ENCODE measurements at places on chromosomes 1 and 21.
A peak's percentile ranks its signal among the peaks of the same experiment; 100 is the strongest.

- DNase-seq = no peak
Observed at GRCh38 chr1:219051547-219051946, 122.1 kb upstream of the LYPLAL1 start.

DNA sequence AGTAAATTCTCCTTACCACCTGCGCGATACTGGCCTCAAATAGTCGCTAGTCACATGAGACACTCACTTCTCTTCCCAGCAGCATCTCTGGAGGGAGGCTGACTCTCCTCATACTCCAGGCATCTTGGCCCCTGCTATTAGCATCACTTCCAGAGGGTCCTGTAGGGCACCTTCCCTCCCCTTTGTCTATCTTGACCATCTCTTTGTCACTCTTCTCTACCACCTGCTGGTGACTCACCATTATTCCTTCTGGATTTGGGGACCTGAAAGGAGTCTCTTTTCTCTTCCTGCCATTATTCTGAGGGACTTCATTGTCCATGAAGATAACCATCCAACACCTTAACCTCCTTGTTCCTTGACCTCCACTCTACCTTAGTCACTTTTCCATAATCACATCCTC is 31.7 kb upstream of the GPR37L1 start:
- DNase-seq = peak; percentile 48

DNA sequence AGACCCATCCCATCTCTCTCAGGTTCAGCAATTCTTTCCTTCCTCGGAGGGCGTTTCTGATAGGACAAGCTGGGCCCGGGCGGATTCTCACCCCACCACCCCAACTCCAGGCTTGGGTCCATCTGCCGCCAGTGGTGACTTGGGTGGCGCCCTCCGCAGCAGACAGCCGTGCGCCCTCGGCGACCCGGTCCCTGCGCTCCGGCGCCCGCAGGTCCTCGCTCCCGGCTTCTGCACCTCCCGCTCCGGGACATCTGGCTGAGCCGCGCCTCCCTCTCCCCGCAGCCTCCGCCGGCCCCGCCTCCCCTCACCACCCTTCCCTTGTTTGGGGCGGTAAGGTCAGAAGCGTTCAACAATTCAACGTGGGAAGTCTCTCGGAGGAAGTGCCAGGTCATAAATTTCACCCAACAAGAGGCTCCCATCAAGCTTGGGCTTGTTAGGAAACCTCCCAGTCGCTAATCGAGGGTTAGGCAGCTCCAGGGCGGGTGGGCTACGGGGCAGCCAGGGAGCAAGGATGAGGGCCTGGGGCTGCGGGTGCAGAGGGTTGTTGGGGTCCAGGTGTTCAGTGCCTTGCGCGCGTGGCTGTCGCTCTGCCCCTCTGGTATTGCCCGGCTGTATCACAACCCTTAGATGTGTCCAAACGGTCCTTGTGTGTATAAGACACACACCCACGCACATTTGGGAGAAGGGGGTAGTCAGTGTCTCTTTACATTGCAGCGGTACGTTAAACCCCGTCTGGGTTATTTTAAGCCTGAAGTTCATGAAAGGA is 39.8 kb downstream of the OLIG1 start:
- peak; percentile 59 for DNase-seq

DNA sequence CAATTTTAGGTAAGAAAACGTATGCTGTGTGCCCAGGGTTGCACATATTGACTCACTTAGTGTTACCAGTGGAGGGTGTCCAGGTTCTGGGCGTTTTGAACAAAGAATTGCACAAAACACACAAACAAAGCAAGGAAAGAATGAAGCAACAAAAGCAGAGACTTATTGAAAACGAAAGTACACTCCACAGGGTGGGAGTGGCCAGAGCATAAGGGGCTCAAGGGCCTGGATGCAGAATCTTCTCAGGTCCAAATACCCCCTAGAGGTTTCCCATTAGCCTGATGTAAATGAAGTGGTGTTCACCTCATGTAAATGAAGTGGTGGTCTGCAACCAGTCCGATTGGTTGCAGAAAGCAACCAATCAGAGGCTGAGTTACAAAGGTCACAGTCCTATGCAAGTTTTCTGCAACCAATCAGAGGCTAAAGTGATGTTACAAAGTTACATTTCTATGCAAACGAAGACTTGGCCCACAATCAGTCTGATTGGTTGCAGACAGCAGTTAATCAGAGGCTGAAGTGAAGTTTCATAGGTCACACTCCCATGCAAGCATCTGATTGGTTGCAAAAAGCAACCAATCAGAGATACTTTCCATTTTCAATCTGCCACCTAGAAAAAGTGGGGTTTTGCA is 228.3 kb downstream of the ST6GALNAC3 start:
- DNase-seq = no peak

- peak; percentile 72 for DNase-seq
Observed at GRCh38 chr1:196660852-196661251, 9.0 kb downstream of the CFH start.

DNA sequence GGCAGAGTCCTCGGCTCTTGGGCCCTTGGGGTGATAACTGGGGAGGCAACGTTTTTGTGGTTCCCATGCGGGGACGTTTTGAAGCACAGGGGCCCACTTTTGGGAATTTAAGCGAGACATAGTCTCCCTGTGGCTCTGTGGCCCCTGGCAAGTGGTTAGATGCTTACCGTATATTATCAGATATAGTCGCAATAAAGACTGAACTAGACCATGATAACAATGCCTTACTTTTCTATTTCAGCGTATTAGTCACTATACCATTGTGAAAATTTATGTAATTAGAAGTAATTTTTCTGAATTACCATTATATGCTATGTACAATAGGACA is 538 bp upstream of the RCAN1 start:
- DNase-seq = no peak

DNA sequence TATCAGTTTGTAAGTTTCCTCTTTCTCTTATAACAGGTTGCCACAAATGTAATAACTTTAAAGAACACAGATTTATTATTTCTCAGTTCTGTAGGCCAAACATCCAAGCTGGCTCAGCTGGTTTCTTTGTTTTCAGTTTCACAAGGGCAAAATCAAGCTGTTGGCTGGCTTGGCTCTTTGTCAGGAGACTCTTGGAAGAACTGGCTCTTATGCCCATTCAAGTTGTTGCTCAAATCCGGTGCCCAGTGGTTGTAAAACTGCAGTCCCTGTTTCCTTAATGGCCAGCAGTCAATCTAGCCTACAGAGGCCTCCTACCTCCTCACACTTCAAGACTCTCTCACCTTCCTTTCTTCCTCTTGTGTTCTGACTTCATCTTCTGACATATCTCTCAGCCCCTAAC is 1171.0 kb downstream of the MRPL39 start:
- no peak for DNase-seq

DNA sequence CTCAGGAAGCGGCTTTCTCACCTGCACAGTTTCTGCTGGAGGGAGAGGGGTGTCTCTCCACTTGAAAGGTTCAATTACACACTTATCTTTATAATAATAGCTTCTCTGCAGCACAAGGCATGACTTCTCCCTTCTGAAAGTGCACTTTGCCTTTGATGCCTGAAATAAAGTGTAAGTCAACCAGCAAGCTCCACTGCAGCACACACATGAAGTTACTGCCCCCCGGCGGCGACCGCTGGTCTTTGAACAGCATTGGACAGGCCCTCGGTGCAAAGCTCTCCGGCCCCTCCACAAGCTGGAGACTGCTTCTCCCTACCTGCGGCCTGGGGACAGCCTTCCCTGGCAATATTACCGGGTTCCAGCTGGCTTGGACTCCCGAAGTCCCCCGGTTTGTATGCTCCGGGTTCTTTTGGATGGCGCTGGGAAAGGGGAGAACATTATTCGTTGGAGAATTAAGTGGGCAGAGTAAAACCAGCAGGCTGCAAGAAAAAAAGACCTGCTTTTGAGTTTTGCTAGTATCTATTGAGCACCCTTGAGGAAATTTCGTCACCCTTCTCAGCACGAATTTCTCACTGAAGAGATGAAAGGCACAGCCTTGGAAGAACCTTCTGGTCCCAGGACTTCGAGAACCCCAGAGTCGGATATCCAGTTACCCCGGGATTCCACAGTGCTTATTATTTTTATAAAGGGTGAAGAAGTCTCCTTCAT is 11.8 kb downstream of the RCAN1 start:
- peak; percentile 76 for DNase-seq

DNA sequence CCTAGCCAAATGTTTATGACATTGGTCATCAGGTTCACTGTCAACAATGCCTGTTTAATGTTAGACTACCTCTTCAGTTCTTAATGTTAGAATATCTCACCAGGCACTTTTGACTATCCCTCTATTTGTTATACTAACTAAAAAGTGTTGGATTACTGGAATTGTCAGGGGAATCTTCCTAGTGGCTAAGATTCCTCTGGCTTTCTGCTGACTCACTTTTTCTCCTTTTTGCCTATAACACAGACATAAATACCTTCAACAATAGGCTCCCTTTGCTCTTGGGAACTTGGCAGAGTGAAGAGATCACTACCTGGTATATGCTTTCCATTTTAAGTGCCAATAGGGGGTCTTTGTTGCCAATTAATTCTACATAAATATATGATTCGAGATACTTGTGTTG is 68.5 kb downstream of the TMEM200B start:
- DNase-seq = no peak

GRCh38 chr1:115225993-115226685 is 111.9 kb downstream of the NGF start:
- DNase-seq = no peak

GRCh38 chr1:221712776-221713431 is 29.0 kb downstream of the DUSP10 start:
- DNase-seq = no peak

DNA sequence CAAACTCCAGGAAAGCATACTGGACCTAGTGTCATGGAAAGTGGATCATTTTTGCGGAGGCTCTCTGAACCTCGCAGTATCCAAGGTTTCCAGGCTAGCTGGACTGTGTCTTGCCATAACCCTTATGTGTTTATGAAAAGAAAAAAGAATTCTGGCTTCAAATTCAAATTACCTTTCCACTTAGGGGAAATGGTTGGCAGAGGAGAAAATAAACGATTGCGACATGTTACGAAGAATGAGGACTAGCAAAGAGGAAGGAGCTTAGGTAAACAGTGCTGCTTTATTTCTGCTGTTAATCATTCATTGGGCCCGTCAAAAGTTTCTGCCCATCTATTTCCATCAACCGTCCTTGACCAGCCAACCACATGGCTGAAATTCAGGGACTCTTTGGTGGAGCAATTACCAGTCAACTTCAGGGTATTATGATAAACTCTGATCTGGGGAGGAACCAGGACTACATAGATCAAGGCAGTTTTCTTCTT is at the start of gene C4BPA:
Gene C4BPA (plus strand): TSS at position 342 of the 482 bp plus-strand sequence. CDS start 8,793 bp downstream, outside the sequence.
- no peak for DNase-seq

GRCh38 chr1:2145946-2146835 is 48.4 kb downstream of the FAAP20 start:
- no peak for DNase-seq

GRCh38 chr1:93988634-93989350 is 79.6 kb upstream of the GCLM start:
- no peak for DNase-seq

DNA sequence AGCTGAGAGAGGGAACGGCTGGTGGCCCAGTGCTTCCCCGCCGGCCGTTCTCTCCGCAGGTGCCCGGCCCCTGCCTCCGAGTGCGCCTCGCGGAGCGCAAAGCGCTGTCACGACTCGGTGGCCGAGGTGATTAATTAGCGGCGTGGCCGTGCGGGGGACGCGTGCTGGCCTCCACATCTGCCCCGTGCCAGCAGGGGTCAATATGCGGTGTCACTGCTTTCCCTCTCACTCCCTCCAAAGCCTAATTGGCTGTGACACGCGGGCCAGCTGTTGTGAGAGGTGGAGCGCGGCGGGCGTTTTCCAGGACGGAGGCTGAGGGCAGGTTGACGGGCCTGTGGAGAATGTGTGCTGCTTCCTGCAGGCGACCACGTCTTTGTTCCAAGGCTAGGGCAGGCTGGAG is 239.0 kb downstream of the LMX1A start:
- no peak for DNase-seq

- peak; percentile 31 for DNase-seq
Observed at GRCh38 chr1:94000510-94001282, 91.5 kb upstream of the GCLM start.

DNA sequence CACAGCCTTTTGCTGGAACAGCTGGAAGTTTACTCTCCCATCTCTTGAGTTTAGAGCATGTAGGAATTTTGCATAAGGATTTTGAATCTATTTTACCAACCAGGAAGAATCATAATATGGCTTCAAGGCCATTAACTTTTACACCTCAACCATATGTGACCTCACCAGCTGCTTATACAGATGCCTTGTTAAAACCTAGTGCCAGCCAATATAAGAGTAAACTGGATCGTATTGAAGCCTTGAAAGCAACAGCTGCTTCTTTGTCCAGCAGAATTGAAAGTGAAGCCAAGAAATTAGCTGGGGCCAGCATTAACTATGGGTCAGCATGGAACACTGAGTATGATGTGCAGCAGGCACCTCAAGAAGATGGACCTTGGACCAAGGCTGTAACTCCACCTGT is 65.4 kb downstream of the CEP350 start:
- no peak for DNase-seq

DNA sequence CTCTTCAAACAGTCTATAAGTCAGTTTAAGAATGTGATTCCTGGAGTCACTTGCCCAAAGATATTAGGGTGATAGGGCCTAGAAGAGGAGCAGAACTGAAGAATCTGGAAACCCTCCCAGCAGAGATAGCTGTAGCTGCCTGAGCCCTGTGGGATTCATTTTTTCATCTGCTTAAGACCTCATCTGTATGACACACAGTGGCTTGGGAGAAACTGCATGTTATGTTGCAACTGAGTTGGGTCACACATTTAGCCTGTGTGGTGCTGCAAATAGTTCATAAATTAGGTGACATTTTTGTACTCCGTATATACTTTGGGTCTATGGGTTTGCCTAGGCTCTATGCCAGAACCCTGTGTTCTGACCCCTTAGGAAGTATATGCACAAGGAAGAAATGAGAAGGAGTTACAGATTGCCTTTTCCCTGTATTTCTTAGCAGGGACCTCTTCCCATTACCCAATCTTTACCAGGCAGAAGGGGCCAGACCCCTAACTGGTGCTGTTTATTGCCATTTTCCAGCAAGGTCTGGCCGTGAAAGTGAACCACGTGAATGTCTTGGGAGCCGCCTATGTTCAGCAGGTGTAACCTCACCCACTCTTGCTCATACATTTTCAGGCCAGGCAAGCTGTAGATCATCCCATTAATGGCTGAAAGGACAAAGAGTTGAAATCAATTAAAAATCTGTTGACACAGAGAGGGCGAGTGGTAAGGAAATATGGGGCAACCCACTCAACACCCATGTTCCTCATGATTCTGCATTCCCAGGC is 41.9 kb upstream of the SLC19A2 start:
- DNase-seq = no peak

GRCh38 chr1:234551032-234551378 is 59.0 kb downstream of the IRF2BP2 start:
- no peak for DNase-seq

DNA sequence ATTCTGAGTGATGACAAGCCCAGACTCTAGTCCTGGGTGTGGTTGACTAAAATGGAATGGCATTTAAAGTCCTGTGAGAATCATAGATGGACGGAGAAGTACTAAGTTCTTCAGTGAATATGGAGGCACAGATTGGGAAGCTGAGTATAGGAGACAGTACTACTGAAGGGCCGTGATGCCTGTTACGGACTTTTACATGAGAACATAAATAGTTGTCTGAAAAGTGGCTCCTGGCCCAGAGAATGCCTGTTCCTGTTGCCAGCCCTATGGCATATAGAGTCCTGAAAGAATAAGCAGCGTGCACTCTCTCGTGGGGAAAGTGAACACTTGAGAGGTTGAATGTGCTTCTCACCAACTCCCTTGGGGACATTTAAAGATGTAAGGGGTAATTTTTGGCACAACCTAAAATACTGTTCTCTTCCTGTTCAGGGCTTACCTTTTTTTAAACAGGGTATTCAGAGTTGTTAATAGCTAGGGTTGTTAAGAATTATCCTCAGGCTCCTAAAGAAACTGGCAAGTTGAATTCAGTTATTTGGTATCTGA is 20.4 kb downstream of the CCT8 start:
- DNase-seq = no peak
